DMS153 (cell line): ENCODE measurements at places on chromosomes 3 and 15.

GRCh38 chr15:75063338-75063737 lies 39.9 kb downstream of the PPCDC start:
- DNase-seq, result no peak

- DNase-seq, result no peak
These were observed 236.2 kb downstream of the IL5RA start for GRCh38 chr3:2873986-2874385.

DNA sequence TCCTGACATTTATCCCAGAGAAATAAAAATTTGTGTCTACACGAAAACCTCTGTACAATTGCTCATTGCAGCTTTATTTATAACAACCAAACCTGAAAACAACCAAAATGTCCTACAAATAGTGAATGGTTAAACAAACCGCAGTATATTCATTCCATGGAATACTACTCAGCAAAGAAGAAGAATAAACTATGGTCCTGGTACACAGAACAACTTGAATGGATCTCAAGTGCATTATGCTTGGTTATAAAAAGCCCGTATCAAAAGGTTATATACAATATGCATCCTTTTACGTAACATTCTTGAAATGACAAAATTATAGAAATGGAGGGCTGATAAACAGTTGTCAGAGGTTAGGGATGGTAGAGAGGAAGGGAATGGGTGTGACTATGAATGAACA lies 3.7 kb downstream of the SEC22C start:
- no peak for DNase-seq

DNA sequence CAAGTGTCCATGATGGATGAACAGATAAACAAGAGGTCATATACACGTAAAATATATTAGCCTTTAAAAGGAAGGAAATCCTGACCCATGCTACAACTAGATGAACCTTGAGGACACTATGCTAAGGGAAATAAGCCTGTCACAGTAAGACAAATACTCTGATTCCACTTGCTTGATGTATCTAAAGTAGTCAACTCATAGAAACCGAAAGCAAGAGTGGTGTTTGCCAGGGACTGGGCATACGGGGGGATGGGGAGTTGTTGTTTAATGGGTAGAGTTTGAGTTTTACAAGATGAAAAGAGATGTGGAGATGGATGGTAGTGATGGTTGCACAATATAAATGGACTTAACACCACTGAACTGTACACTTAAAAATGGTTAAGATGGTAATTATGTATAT lies 65.4 kb downstream of the C3orf70 start:
- DNase-seq, result no peak

DNA sequence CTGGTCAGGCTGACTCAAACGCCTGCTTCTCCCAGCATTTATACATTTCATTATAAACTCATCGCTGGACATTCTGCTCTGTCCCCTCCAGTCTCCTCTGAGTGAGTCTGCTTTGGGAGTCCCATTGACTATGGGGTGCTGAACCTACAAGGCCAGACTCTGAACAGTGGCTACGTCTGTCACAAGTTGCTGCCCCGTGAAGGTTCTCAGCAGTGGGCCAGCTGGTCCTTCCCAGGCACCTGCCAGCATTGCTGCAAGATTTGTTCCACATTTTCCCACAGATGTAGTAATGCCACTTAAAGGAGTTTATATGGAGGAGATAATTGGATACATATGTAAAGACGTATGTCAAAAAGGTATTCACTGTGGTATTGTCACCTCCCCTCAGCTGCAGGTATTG lies 72.7 kb upstream of the ATP13A3 start:
- no peak for DNase-seq

DNA sequence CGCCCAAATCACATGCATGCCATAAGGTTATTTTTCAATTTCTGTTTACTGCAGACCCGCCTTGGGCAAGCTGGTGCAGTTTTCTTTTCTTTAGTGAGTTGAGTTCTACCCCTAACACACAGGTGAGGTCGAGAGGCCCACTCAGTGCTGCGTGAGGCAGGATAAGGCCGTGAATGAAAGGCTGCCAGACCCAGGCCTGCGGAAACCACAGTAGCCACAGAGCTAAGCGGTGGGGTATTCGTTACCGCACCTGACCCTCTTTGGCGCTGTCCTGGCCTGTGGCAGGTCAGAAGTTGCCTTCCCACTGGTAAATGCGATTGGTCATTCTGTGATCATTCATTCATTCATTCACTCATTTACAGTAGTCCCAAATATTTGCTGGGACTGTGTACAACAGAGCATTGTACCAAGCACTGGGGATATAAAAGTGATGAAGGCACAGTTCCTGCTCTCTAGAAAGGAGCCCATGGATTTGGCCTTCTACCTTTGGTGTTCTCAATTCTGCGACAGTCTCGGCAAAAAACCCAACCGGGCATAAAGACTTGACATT lies 144.8 kb downstream of the XXYLT1 start:
- no peak for DNase-seq

DNA sequence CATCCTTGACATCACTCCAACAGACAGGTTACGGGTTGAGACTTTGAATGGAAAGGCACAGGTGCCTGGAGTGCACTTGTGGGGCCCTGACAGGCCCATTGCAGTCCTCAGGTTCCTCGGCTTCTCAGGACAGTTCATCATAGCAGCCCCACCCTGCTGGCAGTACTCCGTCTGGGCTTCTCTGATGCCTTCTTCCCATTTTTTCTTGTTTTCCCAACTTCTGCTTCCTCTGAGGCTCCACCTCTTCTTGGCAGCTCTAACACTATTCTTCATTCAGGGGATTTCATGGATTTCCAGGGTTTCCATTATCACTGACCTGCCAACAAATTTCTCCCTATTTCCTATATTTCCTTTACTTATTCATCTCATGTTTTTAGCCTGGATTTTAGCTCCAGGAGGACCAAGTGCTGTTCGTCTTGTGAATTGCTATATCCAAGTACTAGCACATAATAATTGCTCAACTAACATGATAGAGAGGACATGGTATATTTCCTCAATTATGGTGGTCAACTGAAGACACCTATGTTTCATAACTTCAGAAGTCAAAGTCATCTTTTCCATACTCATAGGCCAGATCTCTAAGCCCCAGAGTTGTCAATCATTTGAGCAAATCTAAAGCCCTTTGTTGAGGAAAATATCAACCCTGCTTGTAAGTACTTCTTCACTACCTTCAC lies 16.2 kb downstream of the NCEH1 start:
- DNase-seq, result no peak
